ENCODE measurements at places on chromosomes 12 and 14. TPM values are rescaled to one million over a fixed set of nuclear protein-coding genes. Genes with fewer than 3 reads are reported as not detected.

DNA sequence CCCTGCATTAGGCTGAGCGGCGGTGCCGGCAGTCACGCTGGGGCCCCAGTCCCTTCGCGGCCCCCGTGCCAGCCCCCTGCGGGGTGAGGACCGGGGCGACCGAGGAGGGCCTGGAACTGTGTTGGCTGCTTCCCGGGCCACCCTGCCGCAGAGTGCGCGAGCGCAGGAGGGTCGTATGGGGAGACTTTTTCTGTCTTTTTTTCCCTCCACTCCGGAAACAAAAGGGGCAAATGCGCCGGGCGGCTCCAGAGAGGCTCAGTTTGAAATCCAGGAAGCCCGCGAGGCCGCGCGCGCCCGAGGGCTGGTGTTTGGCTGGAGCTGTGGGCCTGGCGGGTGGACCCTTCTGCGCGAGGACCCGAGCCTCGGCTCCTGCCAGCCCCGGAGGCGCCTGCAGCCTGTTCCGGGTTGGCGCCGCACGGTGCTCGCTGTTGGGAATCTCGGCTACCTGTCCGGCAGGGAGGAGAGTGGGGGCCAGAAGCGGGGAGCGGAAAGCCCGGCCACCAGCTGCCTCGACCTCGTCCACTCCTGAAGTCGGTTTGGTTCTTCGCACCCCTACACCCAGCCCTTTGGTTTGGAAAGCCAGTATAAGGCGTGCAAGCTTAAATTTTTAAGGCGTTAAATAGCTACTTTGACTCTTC, 638 bp downstream of the PLEKHG3 start:
- no peaks in the 10 kb centered on the region for H3K36me3 ChIP-seq
- no peaks in the 10 kb centered on the region for H3K27me3 ChIP-seq
- H3K4me3 ChIP-seq = peak overlapping the region; percentile 84
- H3K4me1 ChIP-seq = peaks cover 59% of the 10 kb centered on the region
- peak overlapping the region; percentile 81 for H3K27ac ChIP-seq

DNA sequence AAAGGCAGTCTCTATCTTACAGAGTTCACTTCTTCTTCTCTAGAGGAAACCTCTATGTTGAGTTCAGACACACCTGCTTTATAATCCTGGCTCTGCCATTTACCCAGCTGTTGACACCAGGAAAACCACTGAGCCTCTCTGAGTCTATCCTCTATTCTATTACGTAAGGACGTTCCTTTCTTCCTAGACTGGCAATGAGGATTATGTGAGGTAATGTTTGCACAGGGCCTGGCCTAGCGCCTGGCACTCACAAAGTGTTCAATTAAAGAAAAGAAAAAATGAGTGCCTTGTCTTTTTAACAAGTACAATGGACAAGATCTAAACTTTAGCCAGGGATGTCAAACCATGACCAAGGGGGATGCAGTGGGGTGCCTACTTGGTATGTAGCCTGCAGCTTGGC, 641.9 kb upstream of the TBX3 start:
- H3K27me3 ChIP-seq = peaks cover 3% of the 10 kb centered on the region
- no peaks in the 10 kb centered on the region for H3K36me3 ChIP-seq
- no peak overlapping the region for H3K4me3 ChIP-seq
- no peak overlapping the region for H3K27ac ChIP-seq
- peaks cover 7% of the 10 kb centered on the region for H3K4me1 ChIP-seq

DNA sequence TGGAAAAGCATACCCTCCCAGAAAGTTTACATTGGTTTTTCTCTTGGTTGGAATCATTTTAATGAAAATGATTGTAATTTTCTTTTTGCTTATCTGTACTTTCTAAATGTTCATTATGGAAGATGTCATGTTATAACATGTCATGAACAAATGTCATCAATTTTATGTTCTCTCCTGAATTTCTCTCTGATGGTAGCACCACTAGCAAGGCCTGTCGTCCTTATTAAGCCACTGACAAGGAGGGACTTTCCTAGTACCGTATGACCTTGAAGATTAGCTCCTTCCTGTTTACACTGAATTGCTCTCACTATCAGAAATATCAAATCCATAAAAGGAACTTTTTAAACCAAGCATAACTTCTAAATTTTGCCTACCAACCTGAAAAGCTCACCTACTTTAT, 99.0 kb downstream of the ESR2 start:
- H3K27ac ChIP-seq = no peak overlapping the region
- H3K27me3 ChIP-seq = no peaks in the 10 kb centered on the region
- peaks cover 24% of the 10 kb centered on the region for H3K4me1 ChIP-seq
- peaks cover 4% of the 10 kb centered on the region for H3K36me3 ChIP-seq
- no peak overlapping the region for H3K4me3 ChIP-seq
- no peak for DNase-seq

GRCh38 chr12:124664395-124665111, 97.1 kb upstream of the NCOR2 start:
- H3K27me3 ChIP-seq = no peaks in the 10 kb centered on the region
- H3K4me3 ChIP-seq = no peak overlapping the region
- peaks cover 34% of the 10 kb centered on the region for H3K4me1 ChIP-seq
- H3K27ac ChIP-seq = no peak overlapping the region
- no peaks in the 10 kb centered on the region for H3K36me3 ChIP-seq
- no peak for DNase-seq

GRCh38 chr14:38972511-38972910, 130.5 kb downstream of the SEC23A start:
- no peak for DNase-seq
- no peak overlapping the region for H3K27ac ChIP-seq
- H3K27me3 ChIP-seq = peaks cover 8% of the 10 kb centered on the region
- H3K4me1 ChIP-seq = no peaks in the 10 kb centered on the region
- no peaks in the 10 kb centered on the region for H3K36me3 ChIP-seq

The GDF3 gene
- not detected for total RNA-seq

The CMA1 gene
- total RNA-seq = not detected

The OR10AD1 gene
- total RNA-seq = not detected

GRCh38 chr12:91264178-91264577, 81.6 kb upstream of the DCN start:
- no peaks in the 10 kb centered on the region for H3K36me3 ChIP-seq
- H3K27me3 ChIP-seq = no peaks in the 10 kb centered on the region
- H3K4me3 ChIP-seq = no peak overlapping the region
- DNase-seq = no peak

The CLECL1 gene
- not detected for total RNA-seq

GRCh38 chr14:36344211-36344610, 23.8 kb upstream of the MBIP start:
- no peaks in the 10 kb centered on the region for H3K4me1 ChIP-seq
- no peak overlapping the region for H3K27ac ChIP-seq
- DNase-seq = no peak
- peaks cover 43% of the 10 kb centered on the region for H3K27me3 ChIP-seq

The PLEKHD1 gene
- 0.08 TPM for total RNA-seq

- H3K27me3 ChIP-seq = no peaks in the 10 kb centered on the region
- H3K36me3 ChIP-seq = no peaks in the 10 kb centered on the region
- H3K4me1 ChIP-seq = peaks cover 51% of the 10 kb centered on the region
- DNase-seq = peak; percentile 83
Observed at GRCh38 chr14:73457041-73457923, 1.1 kb downstream of the NUMB start.

DNA sequence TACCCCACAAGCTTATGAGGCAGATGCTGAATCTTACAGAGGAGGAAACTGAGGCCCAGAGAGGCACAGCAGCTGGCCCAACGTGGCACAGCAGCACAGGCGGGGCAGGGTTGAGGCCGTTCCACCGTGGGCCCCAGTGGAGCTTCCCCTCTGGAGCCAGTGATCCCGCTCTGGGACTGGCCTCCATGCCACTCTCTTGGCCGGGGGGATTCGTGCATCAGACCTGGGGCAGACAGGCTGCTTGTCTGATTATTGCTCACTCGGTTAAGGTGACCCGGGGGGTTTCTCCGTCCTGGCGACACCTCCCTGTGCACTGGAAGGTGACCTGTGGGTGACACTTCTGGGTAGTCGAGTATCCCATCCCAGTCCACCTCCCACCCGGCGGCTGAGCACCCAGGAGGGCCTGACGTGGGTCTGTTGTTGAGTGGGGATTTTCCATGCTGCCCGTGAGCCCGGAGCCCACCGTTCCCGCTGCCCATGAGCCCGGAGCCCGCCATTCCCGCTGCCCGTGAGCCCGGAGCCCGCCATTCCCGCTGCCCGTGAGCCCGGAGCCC, 27.8 kb downstream of the NOC4L start:
- no peak for DNase-seq
- H3K27ac ChIP-seq = no peak overlapping the region
- no peaks in the 10 kb centered on the region for H3K4me1 ChIP-seq
- H3K4me3 ChIP-seq = no peak overlapping the region

GRCh38 chr14:97581016-97581415, 783.8 kb downstream of the VRK1 start:
- no peaks in the 10 kb centered on the region for H3K27me3 ChIP-seq
- H3K4me3 ChIP-seq = no peak overlapping the region
- no peaks in the 10 kb centered on the region for H3K36me3 ChIP-seq
- no peaks in the 10 kb centered on the region for H3K4me1 ChIP-seq
- no peak for DNase-seq
- no peak overlapping the region for H3K27ac ChIP-seq

DNA sequence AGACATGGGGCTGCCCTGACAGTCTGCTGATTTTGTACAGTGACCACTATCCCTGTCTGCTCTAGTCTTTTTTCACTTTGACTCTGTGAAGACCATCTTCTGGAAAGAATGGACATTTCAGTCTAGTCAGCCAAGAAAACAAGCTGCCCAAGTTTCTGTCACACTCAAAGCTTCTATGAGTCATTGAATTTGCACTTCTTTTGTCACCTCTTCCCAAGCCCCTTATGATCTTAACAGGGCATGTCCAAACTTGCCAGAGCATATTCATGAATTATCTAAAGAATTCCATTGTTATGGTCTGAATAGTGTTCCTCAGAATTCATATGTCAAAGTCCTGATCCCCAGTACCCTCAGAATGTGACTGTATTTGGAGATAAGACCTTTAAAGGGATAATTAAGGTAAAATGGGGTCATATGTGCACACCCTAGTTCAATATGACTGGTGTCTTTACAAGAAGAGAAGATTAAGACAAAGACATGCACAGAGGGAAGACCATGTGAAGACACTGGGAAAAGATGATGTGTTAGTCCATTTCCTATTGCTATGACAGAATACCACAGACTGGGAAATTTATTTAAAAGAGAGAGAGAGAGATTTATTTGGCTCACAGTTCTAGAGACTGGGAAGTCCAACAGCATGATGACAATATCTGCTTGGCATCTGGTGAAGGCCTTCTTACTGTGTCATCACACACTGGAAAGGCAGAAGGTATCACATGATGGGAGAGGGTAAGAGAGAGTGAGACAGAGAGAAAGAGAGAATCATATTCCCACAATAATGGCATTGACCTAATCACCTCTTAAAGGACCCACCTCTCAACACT, 242.6 kb downstream of the BTG1 start:
- no peaks in the 10 kb centered on the region for H3K4me1 ChIP-seq
- no peaks in the 10 kb centered on the region for H3K36me3 ChIP-seq

- peaks cover 32% of the 10 kb centered on the region for H3K36me3 ChIP-seq
- DNase-seq = no peak
- H3K27ac ChIP-seq = peak overlapping the region; percentile 60
- no peaks in the 10 kb centered on the region for H3K27me3 ChIP-seq
- H3K4me3 ChIP-seq = no peak overlapping the region
- peaks cover 10% of the 10 kb centered on the region for H3K4me1 ChIP-seq
Observed at GRCh38 chr12:21476949-21477348, 24.5 kb downstream of the RECQL start.

The PMCH gene
- total RNA-seq = not detected

DNA sequence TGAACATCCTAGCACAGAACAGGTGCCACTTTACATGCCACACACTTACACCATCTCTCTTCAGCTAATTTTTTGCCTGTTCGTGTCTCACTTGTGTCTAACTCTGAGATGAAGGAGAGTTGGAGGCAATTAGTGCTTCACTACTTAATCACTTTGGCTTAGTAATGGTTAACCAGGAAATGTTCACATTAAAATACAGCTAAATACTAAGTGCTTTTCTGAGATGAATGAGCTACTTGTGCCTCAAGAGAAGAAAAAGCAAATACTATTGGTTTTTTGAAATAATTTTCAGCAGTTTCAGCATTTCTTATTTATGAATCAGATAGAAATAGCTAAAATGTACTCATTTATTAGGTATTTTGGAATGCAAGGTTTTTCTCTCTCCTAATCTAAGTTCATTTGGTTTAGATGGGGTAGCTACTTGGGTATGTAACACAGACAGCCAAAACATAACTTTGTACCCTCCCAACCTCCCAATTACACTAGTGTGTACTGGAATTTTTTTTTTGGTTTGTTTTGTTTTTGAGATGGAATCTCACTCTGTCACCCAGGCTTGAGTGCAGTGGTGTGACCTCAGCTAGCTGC, 1474.1 kb upstream of the SEL1L start:
- H3K4me3 ChIP-seq = no peak overlapping the region
- no peak for DNase-seq
- H3K27me3 ChIP-seq = no peaks in the 10 kb centered on the region
- no peak overlapping the region for H3K27ac ChIP-seq
- no peaks in the 10 kb centered on the region for H3K36me3 ChIP-seq

DNA sequence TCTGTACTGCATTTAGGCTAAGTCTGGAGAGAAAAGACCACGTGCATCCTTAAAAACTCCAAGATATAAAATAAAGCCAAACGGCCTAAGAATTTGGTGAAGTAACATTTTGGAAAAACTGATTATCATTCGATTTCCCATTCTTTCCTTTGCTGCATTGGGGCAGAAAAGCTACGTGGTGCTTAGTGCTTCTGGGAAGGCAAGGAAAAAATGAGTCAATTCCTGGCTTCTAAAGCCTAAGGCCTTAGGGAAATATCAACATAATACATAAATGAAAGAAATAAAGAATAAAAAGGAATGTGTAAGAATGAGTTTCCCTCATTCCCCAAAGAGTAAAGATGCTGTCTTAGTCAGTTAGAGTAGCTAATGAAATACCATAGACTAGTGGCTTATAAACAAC, 520.5 kb downstream of the GLT1D1 start:
- H3K4me3 ChIP-seq = no peak overlapping the region
- H3K36me3 ChIP-seq = peaks cover 1% of the 10 kb centered on the region
- peak overlapping the region; percentile 73 for H3K27ac ChIP-seq
- DNase-seq = no peak
- H3K4me1 ChIP-seq = peaks cover 9% of the 10 kb centered on the region
- H3K27me3 ChIP-seq = no peaks in the 10 kb centered on the region

- H3K4me3 ChIP-seq = no peak overlapping the region
- no peak for DNase-seq
- no peak overlapping the region for H3K27ac ChIP-seq
- peaks cover 11% of the 10 kb centered on the region for H3K4me1 ChIP-seq
- no peaks in the 10 kb centered on the region for H3K36me3 ChIP-seq
- H3K27me3 ChIP-seq = peaks cover 30% of the 10 kb centered on the region
Observed at GRCh38 chr14:67703997-67704396, 2.3 kb downstream of the RDH12 start.

GRCh38 chr12:1022032-1022970, 31.3 kb downstream of the ERC1 start:
- H3K27ac ChIP-seq = no peak overlapping the region
- H3K27me3 ChIP-seq = no peaks in the 10 kb centered on the region
- H3K4me1 ChIP-seq = peaks cover 11% of the 10 kb centered on the region
- no peak for DNase-seq
- H3K4me3 ChIP-seq = no peak overlapping the region

The MSRB3 gene
- 77.3 TPM for total RNA-seq

Data from osteocyte (in vitro differentiated cells).